ENCODE measurements at places on chromosomes 5 and 9. TPM values are rescaled to one million over a fixed set of nuclear protein-coding genes. Genes with fewer than 3 reads are reported as not detected.

GRCh38 chr5:8721536-8721935 is 824.3 kb downstream of the SEMA5A start:
- no peak for DNase-seq

The PCDHA1 gene
- not detected for polyA plus RNA-seq

The IFNA2 gene
- polyA plus RNA-seq, result not detected

DNA sequence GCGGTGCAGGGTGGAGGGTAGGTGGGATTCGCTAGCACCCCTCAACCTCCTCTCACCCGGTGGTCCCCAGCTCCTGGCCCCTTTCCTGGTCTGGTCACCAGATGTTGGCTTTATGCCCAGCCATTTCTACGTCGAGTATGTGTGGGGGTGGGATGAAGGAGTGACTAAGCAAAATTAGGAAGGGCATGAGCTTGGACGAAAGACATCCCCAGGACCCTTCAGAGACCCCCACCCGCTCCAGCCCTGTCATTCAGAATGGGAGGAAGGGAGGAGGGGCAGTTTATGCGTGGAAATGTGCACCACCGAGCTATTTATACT is 742 bp downstream of the BHMT2 start:
- no peak for DNase-seq

The LCN9 gene
- polyA plus RNA-seq, result not detected

DNA sequence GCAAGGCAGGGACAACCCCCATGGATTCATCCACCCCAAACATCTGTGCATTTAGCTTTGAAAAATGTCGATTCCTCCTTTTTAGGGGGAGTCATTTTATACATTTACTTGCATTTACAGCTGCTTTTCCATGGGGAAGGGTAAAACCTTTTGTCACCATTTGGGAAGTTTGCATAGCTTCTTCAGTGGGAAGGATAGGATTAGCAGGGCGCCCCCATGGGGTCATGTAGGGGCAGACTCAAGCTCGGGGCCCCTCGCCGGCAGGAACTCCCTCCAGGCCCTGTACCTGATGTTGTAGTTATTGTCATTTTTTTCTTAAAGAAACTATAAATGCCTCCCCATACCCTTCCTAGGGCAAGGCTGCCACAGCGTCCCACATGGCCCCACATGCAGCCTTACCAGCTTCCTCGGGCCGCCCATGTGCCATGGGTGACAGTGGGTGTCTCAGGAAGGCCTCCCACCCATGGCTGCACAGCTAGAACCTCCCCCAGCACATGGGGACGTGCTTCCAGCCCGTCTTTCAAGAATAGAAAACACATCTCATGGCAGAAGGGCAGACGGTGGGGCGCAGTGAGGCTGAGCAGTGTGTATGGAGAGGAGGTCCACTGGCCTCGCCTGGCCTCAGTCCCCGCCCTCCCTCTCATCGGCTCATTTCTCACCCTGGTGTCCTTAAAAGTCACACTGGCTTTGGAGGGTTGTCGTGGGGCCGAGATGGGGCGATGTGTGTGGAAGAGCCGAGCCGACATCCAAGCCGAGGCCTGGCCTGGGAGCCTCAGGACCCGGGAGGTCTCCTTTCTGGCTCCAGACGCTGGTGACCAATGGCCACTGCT is 76.1 kb upstream of the OTULINL start:
- DNase-seq, result no peak

- no peak for DNase-seq
Observed at GRCh38 chr5:67146981-67147380, 49.6 kb downstream of the CD180 start.

The SYK gene
- 0.97 TPM for polyA plus RNA-seq

The TMEM252 gene
- polyA plus RNA-seq, result 0.16 TPM

DNA sequence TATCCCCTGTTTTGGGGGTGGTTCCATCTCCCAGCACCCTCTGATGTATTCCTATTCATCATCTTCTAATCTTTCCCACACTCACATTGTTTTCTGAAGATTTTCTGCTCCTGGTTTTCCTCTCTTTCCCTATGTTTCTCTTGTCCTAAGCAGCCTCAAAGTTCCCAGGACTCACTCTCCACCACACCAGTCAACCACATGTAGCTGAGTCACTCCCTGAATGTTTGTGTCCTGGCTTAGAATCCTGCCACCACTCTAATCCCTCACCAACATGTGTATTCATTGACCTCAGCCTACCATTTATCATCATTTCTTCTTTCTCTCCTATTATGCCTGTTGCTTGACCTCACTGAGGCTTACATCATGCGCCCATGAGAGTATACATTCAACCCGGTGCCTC is 282.4 kb upstream of the ADAMTS16 start:
- DNase-seq, result no peak

DNA sequence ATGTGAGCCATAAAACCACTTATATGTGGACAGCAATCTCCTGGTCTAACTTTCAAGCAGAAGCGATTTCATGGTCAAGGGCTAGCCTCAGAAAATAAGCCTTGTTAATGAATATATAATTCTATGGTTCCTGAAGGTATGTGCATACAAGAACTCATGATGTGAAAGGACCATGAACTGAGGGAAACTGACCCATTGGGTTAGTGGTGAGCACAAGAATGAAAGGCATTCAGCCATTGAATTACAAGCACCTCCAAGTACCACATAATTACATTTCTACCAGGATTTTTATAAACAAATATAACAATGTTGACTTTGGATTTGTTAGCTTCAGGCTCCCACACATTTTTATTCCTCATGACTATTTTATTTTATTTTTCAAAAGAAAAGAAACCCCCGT is 459.0 kb downstream of the TLE4 start:
- no peak for DNase-seq

The TXNDC8 gene
- not detected for polyA plus RNA-seq

DNA sequence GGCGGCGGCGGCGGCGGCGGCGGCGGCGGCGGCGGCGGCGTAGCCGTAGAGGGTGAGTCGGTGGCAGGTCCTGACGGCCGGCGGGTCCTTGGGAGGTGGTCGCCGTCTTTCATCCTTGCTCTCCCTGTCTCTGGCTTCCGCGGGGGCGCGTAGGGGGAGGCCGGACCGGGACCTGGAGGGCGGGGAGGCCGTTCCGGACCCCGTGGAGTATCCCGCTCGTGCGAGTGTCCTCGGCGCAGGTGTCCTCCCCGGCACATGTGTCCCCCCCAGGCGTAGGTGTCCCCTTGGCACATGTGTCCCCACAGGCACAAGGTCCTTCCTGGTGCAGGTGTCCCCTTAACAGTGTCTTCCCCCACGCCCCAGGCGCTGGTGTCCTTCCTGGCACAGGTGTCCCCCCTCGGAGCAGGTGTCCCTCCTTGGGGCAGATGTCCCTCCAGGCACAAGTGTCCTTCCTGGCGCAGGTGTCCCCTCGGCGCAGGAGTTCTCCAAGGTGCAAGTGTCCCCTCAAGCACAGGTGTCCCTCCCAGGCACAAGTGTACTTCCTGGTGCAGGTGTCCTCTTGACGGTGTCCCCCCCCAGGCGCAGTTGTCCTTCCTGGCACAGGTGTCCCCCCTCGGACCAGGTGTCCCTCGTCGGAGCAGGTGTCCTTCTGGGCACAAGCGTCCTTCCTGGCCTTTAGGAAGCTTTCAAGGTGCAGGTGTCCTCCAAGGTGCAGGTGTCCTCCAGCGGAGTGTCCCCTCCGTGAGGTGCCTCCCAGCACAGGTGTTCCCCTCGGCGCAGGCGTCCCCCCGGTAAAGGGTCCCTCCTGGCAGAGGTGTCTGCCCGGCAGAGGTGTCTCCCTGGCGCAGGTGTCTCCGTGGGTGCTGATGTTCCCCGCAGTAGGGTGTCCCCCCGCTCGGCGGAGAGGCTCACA is 519 bp downstream of the EXOC3 start:
- peak; percentile 79 for DNase-seq

DNA sequence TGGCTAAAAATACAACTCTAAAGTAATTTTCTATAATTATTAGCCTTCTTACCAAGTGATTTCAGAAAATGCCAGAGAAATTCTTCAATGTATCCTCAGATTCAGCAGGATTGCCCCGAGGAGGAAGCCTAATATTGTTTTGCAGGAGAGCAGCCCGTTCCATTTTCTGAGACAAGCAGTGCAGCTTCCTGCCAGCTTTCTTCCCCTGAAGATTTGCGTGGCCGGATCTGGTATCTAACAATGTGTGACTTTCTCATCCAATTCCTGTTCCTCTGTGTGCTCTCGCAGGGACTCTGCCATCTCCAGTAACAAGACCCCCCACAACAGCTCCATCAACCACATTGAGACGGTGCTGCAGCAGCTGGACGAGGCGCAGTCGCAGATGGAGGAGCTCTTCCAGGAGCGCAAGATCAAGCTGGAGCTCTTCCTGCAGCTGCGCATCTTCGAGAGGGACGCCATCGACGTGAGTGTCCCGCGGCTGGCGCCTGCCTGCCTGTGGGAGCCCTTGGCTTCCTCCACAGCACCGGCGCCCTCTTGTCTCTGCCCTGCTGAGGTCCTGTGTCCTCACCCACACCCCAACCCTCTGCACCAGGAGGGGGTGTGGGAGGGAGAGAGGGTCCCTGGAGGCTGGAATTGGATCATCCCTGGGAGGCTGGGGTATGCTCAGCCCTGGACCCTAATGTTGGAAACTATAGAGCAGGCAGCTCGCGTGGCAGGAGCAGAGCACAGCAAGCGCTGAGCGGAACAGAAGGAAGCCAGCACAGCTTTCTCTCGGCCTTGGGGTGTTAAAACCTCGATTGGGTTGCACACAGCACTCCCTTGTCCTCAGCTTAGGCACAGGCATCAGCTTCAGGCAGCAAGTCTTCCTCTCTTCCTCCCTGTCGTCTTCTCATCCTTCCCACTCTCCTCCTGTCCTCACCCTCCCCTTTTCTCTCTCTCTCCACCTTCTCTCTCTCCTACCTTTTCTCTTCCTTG is 216.2 kb downstream of the TRIO start:
- DNase-seq, result no peak

The UNC13B gene
- 8.8 TPM for polyA plus RNA-seq

The HNRNPH1 gene
- 121 TPM for polyA plus RNA-seq

The GBGT1 gene
- polyA plus RNA-seq, result 7.4 TPM

The TTLL11 gene
- polyA plus RNA-seq, result 3.4 TPM

- no peak for DNase-seq
Observed at GRCh38 chr9:75000835-75001234, 27.3 kb downstream of the CARNMT1 start.

DNA sequence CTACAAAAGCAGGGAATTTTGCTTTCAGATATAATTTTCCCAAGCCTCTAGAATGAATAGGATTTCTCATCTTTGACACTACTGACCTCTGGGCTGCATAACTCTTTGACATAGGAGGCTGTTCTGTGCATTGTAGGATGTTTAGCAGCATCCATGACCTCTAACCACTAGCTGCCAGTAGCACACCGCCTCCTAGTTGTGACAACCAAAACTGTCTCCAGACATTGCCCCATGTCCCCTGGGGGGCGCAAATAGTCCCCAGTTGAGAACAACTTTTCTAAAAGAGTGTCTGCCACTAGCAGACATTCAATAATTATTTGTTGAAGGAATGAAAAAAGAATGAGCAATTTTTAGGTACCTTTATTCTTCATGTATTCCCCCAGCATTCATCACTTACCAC is 51.8 kb downstream of the POU4F3 start:
- no peak for DNase-seq

The OTP gene
- polyA plus RNA-seq, result not detected

GRCh38 chr5:74391410-74391809 is 249.1 kb downstream of the ENC1 start:
- no peak for DNase-seq

- DNase-seq, result no peak
Observed at GRCh38 chr5:59001154-59001553, 418.3 kb downstream of the RAB3C start.

The OBP2A gene
- polyA plus RNA-seq, result not detected

The TTF1 gene
- polyA plus RNA-seq, result 24.7 TPM

The CTSV gene
- polyA plus RNA-seq, result 0.20 TPM

The ANKRD18B gene
- 0.68 TPM for polyA plus RNA-seq

The SKIC3 gene
- polyA plus RNA-seq, result 14.2 TPM

- no peak for DNase-seq
Observed at GRCh38 chr5:9207817-9208418, 338.0 kb downstream of the SEMA5A start.

- DNase-seq, result no peak
Observed at GRCh38 chr9:129422032-129422842, 198.7 kb downstream of the C9orf50 start.

GRCh38 chr5:43171926-43172325 is 20.1 kb upstream of the NIM1K start:
- no peak for DNase-seq

- peak; percentile 88 for DNase-seq
Observed at GRCh38 chr9:126613651-126614050, at the start of gene LMX1B. Gene LMX1B (plus strand): TSS chr9:126613928. CDS start chr9:126614450, 522 bp downstream.

GRCh38 chr5:20469792-20470191 is 481.8 kb upstream of the CDH18 start:
- no peak for DNase-seq

GRCh38 chr9:131554087-131554842 is 8.9 kb downstream of the PRRT1B start:
- DNase-seq, result no peak

The ZNF462 gene
- polyA plus RNA-seq, result 5.2 TPM

DNA sequence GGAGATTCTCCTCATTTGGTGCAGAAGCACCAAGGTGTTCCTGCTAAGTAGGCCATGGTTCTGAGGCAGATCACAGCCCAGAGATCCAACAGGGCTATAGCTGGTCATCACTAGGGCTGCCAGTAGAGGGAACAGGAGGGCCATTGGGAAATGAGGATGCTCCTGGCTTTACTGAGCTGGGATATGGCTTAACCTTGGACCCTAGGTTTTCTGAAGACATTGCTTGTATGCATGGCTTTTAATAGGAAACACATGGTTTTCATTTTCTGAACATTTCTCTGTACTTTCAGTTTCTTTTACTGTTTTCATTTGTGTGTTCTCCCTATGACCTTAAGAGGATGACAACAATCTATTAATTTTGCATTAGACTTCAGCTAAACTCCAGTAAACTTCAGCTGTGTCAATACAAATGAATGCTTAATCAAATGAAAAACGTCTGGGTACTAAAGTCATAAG is at the start of gene IFNW1:
IFNW1 (minus strand) TSS at position 406 of the 456 bp plus-strand sequence; CDS start at position 144, 262 bp downstream.
- DNase-seq, result no peak

- DNase-seq, result no peak
Observed at GRCh38 chr9:86368871-86369521, 14.8 kb upstream of the TUT7 start.

DNA sequence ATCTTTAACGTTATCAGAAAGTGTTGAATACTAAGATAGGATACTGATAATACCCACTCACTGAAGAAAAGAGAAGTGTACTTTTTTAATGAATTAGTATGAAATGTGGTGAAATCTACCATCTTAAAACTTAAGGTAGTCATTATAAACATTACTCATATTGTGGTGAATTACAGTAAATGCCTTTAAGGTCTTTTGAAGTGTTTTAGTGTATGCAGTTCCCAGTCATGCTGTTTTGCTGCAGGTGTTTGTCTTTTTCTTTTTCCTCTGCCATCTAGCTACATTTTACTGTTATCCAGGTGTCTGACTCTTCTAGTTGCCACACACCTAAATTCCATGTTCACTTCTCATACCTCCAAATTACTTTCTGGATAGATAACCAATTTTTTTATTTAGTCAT is 72.6 kb downstream of the ERMP1 start:
- DNase-seq, result no peak

All from right cardiac atrium (tissue), 5 donors.